ENCODE measurements at places on chromosomes 3 and 15.

GRCh38 chr15:92733090-92733933 is 77.7 kb upstream of the FAM174B start:
- DNase-seq = no peak

- DNase-seq = peak; percentile 72
These were observed 1.5 kb upstream of the FAM131A start for GRCh38 chr3:184335661-184336546.

DNA sequence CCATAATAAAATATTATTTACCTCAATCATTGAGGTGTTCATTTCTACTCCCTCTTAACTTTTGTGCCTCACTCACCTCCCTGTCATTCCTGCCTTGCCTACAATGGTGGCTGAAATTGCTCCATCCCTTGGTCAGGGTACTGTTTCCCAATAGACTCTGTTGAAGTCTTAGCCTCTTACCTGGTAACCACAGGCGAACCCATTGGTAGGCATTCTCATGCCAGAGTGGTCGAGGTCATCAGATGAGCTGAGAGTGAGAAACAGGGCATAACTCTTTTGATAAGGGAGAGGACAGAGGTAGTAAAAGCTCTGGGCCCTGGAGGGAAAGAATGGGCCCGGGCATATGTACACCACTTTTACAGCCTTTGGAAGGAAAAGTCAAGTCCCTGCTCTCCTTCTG is 265.6 kb downstream of the ARRDC4 start:
- DNase-seq = no peak

GRCh38 chr15:57229051-57229450 is 147.3 kb upstream of the CGNL1 start:
- no peak for DNase-seq

DNA sequence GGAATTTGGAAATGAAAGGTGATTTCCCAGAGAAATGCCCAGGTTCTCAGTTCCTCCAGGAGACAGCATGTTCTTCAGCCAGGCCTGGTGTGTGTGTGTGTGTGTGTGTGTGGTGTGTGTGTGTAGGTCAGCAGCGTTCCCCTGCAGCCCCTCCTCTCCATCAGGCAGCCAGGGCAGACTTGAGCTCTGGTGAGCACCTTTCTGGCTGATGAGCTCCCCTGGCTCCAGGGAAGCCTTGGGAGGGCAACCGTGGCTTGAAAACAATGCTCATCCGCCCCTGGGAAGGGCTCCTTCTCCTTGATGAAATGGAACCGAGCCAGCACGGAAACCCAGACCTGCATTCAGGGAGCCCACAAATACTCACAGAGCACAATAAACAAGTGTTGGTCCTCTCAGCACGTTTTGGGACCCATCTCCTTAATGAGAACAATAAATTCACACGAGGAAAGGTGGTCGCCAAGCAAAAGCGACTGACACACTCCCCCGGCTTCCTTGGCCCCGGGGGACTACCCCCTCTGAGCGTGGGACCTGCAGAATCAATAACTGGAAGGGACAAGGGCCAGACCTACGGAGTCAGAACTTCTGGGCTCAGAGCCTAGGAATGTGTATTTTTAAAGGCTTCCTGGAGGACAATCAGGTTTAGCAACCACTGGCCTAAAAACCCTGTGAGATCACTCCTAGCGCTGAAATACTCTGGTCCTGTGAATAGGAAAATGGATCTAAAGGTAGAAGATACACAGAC is 38.6 kb upstream of the HES1 start:
- no peak for DNase-seq

- DNase-seq = no peak
These were observed 1.7 kb downstream of the SIN3A start for GRCh38 chr15:75449585-75450306.

GRCh38 chr3:13023235-13023970 is 49.8 kb downstream of the IQSEC1 start:
- DNase-seq = no peak

- no peak for DNase-seq
These were observed 99.5 kb downstream of the APBA2 start for GRCh38 chr15:28985316-28985645.

DNA sequence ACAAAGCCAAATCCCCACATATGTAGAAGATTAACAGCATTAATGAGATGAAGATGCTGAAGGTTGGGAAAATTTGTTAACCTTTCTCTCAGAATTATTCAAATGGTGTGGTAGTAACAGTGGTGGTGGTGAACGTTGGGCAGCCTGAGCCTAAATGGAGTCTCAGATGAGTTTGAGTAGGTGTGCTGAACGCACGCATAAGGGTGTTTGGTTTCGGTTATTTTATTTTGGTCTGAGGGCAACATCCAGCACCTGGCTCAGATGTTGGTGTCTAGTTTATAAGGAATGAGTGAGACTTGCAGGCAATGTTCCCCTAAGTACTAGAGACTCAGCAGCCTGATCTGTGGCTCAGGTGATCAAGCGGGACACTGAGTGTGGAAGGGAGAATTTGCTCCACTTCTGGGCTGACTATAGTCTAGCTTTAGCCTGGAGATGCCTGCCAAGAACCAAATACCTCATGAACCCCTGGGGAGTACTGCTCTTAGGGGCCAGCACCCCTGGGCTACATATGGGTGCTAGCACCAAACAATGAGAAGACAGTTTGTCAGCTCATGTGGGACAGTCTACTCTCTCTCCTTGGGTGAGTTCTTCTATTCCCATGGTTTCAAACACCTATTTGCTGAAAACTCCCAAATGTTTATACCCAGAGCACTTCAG is 39.5 kb upstream of the ATP2C1 start:
- no peak for DNase-seq

DNA sequence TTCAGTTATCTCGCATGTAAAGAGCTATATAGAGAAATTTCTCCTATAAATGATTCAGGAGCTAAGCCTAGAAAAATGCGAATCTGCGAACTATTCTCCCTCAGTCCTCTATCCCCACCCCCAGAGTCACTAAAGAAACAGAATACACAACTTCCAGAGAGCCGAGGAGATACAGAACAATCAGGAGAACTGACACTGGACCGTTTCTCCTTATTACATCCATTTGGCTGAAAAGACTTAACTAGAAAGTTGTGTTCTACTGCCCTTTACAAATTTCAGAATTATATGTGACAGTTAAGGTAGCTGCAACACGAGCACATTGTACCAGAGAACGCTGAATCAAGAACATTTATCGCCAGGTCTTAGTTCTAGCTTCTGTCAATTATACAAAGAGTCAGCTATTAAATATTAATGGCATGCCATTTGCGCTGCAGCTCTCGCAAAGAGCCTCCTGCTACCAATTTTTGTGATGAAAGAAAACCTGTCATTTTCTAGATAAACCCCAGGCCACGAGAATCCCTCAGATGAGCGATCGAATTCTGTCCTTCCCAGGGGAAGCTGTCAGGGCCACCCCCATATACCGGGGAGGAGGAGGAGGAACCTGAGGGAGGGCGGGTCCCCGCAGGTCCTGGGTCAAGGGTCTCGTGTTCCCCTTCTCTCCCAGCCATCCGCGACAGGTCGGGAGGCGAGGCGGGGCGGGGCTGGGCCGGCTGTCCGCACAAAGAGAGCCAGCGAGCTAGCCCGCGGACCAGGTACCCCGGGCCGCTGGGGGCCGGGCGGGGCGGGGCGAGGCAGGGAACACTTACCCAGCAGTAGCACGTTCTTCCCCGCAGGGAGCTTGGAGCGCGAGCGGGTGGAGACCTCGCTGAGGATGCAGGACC is 878 bp downstream of the DYNC1LI1 start:
- no peak for DNase-seq

DNA sequence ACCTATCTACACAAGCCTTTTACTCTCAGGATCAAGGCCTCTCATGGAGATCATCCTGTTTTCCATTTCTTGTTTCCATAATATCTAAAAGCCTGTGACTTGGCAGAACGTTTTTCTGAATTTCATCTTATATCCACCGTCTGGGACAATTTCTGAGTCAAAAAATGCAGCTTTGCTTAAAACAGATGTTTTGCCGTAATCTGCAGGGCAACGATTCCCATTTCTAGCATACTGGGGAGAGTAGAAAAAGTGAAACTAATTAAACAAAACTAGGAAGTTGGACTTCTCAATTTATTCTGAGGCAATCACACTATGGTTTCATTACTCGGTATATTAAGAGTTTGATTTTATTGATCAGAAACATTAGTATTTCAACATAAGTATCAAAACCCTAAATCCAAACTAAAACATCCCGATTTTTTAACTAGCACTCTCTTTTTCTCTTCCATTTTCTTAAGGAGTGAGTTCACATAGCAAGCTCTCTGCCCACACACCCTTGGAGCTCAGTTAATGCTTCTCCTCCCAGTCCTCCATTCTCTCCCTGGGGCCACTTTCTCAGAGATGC is 33.6 kb downstream of the SPATA12 start:
- DNase-seq = no peak

GRCh38 chr3:107411056-107411455 is 33.8 kb downstream of the CCDC54 start:
- DNase-seq = no peak

DNA sequence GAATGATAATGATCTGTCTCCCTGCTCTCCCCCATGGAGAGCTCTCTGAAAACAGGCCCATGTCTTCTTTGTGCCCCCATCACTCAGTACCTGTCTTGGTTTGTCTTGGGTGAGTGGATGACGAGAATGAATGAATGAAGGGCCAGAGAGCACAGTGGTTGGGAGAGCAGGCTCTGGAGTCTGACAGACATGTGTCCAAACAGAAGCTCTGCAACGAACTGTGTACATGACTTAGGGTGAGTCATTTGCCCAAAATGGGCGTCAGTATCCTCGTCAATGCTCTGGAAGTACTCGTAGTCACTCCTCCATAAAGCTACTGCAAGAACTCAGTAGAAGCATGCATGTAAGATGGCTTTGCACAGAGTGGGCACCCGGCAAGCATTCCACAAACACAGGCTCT is 170.2 kb upstream of the TLE3 start:
- DNase-seq = no peak

DNA sequence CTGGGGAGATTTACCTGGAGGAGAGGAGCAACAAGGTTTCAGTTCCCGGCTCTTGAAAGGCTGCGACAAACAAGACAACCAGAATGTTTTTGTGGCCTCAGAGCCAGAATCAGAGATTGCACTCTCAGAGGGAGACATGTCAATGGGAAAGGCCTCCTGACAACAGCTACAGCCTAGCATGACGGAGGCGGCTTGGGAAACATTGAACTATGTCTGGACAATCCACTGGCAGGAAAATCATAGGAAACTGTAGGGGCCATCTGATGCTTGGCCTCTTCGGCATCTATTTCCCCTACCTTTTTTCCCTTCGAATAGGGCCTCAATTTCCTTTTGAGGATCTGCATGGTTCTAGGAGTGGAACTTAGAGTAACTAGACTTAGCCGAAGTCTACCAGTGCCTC is 13.2 kb upstream of the PTPN23 start:
- no peak for DNase-seq

DNA sequence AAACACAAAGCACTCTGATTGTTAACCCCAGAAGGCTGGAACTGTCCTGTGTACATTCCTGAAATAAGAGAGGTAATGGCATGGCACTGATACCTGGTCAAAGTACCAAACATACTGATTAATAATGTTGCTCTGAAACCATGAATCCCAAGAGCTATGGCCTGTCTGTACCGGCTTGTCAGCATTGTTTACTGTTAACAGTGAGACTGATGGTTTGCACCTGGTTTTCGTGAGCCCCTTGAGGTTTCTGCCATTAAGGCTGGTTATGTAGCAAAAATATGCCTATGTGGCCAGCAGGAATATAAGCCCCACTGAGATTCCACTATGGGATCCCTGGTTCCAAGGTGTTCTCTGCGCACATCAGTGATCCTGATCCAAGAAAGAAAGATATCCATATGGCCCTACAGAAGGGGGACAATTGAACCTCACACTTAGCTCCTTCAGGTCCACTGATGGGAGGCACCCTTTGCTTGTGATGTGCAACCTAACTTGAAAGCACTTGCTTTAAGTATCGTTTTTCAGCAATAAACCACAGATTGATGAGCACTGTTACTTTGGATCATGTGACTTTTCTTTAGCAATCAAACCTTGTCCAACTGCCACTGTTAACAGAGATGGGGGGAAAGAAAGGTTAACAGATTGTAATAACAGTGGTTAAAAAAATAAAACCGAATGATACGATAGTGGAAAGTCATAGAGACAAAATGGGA is 65.2 kb downstream of the TBL1XR1 start:
- DNase-seq = no peak

DNA sequence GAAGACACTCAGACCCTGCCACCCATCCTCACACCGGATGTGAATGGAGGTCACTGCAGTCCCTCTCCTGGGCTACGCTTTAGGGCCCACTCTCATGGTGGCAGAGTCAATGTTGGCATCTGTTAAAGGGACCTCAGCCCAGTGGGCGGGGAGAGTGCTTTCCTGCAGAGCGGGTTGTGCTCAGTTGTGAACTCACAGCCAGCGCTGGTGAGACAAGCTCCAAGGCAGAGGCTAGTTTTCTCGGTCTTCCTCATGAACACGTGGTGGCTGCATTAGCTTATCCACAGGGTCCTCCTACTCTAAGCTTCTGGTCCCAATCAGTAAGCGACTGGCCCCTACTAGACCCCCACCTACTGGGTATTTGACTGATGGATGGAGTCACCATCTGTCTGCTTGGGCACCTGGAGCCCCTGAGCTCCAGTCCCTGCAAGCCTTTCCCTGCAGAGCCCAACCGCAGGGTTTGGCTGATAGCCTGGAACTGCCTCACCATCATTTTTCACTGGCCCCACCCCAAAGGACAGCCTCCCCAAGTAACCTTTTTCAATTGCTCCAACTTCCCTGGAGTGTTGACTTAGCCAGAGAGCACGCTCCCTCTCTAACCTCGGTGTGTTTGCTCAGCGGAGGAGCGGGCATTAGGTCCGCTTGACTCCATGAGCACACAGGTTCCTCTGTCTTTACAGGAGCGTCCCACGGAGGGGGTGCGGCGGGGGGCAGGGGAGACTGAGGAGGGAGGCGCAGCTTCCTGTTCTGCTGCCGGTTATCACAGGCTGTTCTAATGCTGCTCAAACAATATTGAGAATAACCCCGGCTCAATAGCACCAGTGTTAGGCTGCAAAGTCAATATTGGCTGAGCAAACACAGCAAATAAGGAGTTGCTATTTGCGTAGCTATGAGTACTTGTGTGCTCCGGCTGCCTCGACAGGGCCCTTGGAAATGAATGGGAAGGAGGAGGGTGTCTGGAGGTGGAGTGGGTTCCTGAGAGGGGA is 141.7 kb downstream of the RPLP1 start:
- no peak for DNase-seq
